Thoracic aorta (tissue), 2 donors: ENCODE measurements at places on chromosomes 11 and 22. TPM values are rescaled to one million over a fixed set of nuclear protein-coding genes. Genes with fewer than 3 reads are reported as not detected.
A peak's percentile ranks its signal among the peaks of the same experiment; 100 is the strongest.

The OR56A1 gene
- not detected for total RNA-seq

The STIP1 gene
- total RNA-seq = 91.2 TPM

The FAM180B gene
- 0.27 TPM for total RNA-seq

The MMP11 gene
- total RNA-seq = 10.2 TPM

The TIMM10B gene
- total RNA-seq = 47.7 TPM

The DUSP8 gene
- total RNA-seq = 3.7 TPM

GRCh38 chr22:48938741-48939140, 888.9 kb downstream of the BRD1 start:
- H3K27ac ChIP-seq = no peak overlapping the region
- H3K4me3 ChIP-seq = no peak overlapping the region
- no peaks in the 10 kb centered on the region for H3K27me3 ChIP-seq
- no peak for DNase-seq
- no peaks in the 10 kb centered on the region for H3K36me3 ChIP-seq
- H3K4me1 ChIP-seq = peaks cover 7% of the 10 kb centered on the region

DNA sequence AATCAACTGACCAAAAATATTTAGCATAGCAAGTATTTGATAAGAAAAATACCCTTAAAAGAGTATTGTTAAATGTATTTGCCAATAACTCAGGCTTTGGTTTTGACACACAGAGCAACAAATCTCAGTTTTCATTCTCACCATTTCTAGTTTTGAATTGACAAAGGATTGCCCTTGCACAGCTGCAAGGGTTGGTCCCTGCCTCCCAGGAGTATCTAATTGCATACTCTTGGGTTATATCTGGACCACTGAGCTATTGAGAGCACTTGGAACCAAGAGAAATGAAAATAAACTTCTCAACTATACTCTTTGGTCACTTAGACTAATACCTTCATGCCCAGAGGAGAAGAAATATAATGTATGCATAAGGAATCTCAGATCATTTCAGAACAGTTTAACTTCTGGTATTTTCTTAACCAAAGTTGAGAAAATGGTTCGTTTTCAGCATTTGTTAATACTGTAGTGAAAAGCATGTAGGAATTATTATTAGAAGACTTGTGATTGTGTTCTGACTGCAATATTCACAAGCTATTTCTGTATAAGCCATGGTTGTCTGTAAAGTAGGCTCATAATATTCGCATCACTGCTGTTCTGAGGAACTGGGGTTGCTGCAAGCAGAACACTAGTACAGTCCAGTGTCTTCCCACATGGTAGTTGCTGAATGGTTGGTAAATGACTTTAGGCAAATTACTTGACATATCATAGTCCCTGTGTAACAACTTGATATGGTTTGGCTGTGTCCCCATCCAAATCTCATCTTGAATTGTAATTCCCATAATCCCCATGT, 7.9 kb downstream of the C2CD3 start:
- no peak overlapping the region for H3K27ac ChIP-seq
- no peak overlapping the region for H3K4me3 ChIP-seq
- no peaks in the 10 kb centered on the region for H3K36me3 ChIP-seq
- no peaks in the 10 kb centered on the region for H3K4me1 ChIP-seq
- DNase-seq = no peak

GRCh38 chr11:70079691-70080090, 1.6 kb downstream of the ANO1 start:
- peak overlapping the region; percentile 88 for H3K27ac ChIP-seq
- peak overlapping the region; percentile 75 for H3K4me3 ChIP-seq
- no peaks in the 10 kb centered on the region for H3K27me3 ChIP-seq

DNA sequence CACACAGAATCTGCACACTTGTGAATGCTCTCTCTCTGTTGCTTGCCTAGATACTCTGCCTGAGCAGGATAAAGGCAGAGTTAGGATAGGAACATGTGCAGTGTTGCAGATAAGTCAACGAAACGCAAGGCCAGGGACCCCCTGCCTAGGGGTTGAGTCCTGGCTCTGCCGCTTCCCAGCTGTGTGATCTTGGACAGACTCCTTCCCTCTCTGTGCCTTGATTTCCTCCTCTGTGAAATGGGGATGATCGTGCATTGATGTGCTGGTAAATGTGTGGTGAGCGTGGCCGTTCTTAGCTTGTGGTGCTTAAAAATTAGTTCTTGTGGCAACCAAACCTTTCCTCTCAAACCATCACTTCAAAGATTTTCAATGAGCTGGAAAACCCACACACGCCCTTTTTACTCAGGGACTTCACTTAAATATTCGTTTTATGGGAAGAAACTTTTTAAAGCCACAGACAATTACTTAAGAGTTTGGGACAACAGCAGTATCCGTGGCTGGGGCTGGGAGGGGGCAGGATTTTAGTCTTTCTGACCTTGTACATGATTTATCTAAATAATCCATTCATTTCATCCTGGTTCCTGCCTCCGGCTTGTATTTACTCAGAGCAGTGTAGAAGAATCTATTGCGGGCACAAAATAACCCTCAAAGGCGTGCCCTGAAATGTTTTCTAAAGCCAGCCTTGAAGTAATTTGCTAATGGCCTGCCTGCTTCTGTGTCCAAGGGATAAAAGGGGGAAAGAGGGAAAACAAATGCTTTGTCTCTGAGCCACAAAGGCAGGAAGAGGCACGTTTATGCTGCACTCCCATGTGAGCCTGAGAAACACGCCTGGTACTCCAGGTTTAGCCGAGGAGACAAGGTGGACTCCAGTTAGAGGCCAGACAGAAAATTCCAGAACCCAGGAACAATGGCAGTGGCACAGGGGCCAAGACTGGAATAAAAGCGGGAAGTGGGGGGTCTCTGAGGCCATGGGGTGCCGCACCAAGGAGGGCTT, 85.0 kb upstream of the CRYBB3 start:
- peak overlapping the region; percentile 89 for H3K27ac ChIP-seq
- H3K36me3 ChIP-seq = peaks cover 9% of the 10 kb centered on the region
- no peak overlapping the region for H3K4me3 ChIP-seq
- peaks cover 34% of the 10 kb centered on the region for H3K4me1 ChIP-seq

DNA sequence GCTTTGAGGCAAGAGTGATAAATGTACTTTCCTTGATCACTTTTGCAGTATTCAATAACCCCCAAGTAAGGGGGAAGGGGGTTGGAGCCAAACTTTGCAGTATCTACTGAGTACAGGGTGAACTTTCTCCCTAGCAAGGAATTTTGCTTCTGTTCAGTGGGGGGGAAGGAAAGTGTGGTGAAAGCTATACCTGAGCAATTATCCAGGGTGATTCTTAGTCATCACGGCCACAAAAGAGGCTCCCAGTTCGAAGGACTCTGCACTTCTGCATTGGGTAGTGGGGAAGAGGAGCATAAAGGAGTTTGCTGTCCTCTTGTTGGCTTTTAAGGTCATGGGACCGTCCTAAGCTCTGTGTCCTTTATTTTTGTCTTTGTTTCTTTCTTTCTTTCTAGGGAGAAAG, 346.5 kb upstream of the SYN3 start:
- no peak overlapping the region for H3K4me3 ChIP-seq
- H3K27ac ChIP-seq = no peak overlapping the region
- no peaks in the 10 kb centered on the region for H3K4me1 ChIP-seq
- no peaks in the 10 kb centered on the region for H3K27me3 ChIP-seq
- no peaks in the 10 kb centered on the region for H3K36me3 ChIP-seq

- H3K36me3 ChIP-seq = no peaks in the 10 kb centered on the region
- no peaks in the 10 kb centered on the region for H3K27me3 ChIP-seq
- peaks cover 34% of the 10 kb centered on the region for H3K4me1 ChIP-seq
- peak overlapping the region; percentile 89 for H3K27ac ChIP-seq
- peak overlapping the region; percentile 88 for H3K4me3 ChIP-seq
Observed at GRCh38 chr11:3161309-3161708, 3.8 kb downstream of the OSBPL5 start.

GRCh38 chr11:86795949-86796348, 4.4 kb upstream of the PRSS23 start:
- H3K27me3 ChIP-seq = no peaks in the 10 kb centered on the region
- no peak for DNase-seq
- H3K4me1 ChIP-seq = peaks cover 19% of the 10 kb centered on the region
- H3K27ac ChIP-seq = no peak overlapping the region
- H3K4me3 ChIP-seq = no peak overlapping the region
- no peaks in the 10 kb centered on the region for H3K36me3 ChIP-seq

DNA sequence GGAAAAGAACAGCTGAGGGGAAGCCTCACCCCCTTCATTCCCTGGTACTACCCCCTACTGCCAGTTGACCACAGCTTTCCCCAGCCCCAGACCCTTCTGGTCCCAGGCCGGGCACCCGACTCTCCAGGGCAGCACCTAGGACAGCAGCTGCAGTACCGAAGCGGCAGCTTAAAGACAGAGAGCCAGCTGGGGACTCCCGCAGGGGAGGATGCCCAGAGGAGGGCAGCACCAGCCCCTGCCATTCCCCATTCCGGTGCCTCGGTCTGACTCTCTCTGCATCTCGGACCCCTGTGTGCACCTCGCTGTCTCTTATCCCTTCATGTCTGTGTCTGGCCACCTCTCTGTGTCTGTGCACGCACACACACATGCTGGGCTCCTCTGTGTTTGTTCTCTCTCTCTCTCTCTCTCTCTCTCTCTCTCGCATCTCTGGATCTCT, 9.4 kb downstream of the IGSF9B start:
- peak overlapping the region; percentile 22 for H3K4me3 ChIP-seq
- peaks cover 46% of the 10 kb centered on the region for H3K4me1 ChIP-seq
- no peak overlapping the region for H3K27ac ChIP-seq
- no peaks in the 10 kb centered on the region for H3K27me3 ChIP-seq

DNA sequence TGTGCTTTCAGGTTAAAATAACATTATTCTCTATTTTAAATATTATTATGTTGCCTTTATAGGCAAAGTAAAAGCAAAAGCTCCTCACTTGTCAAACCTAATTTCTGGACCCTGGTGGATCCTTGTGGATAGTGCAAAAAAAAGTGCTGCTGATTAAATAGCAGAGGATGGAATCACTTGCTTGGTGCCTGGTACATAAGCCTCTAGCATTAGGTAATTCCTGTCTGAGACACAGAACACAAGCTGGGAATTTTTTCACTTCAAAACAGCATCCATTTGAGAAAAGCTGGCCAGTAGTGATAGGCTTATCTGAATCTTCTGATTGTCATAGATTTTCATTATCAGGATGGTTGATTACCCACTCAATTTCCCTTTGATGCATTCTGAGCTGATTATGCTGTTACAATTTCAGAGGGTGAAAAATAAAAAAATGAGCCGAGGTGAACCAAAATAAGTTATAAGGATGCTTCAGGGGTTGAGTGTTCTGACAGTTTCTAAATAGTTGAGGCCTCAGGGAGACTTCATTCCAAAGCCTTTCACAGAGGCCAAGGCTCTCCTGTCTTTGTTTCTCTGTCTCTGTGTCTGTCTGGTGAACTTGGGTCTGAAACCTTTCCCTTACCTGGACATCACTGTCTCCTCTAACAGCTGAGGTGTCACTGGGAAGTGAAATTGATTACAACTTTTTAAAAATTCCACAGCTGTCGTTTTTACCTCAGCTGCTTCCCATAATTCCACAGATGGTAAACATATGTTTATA, 242.9 kb downstream of the NELL1 start:
- no peak for DNase-seq
- no peaks in the 10 kb centered on the region for H3K4me1 ChIP-seq
- H3K36me3 ChIP-seq = no peaks in the 10 kb centered on the region
- no peak overlapping the region for H3K4me3 ChIP-seq

- no peaks in the 10 kb centered on the region for H3K36me3 ChIP-seq
- DNase-seq = no peak
- no peaks in the 10 kb centered on the region for H3K4me1 ChIP-seq
- no peak overlapping the region for H3K27ac ChIP-seq
- H3K27me3 ChIP-seq = no peaks in the 10 kb centered on the region
Observed at GRCh38 chr11:63551889-63552266, 11.3 kb downstream of the PLAAT2 start.

GRCh38 chr22:35634943-35635540, 13.2 kb upstream of the APOL6 start:
- H3K36me3 ChIP-seq = no peaks in the 10 kb centered on the region
- H3K4me1 ChIP-seq = peaks cover 5% of the 10 kb centered on the region

- H3K27ac ChIP-seq = no peak overlapping the region
- no peaks in the 10 kb centered on the region for H3K27me3 ChIP-seq
- H3K4me3 ChIP-seq = no peak overlapping the region
Observed at GRCh38 chr11:69518081-69518950, 36.9 kb downstream of the LINC01488 start.

GRCh38 chr11:93547028-93547427, 3.8 kb upstream of the SMCO4 start:
- no peak for DNase-seq
- H3K36me3 ChIP-seq = no peaks in the 10 kb centered on the region
- no peak overlapping the region for H3K4me3 ChIP-seq
- H3K4me1 ChIP-seq = no peaks in the 10 kb centered on the region
- no peak overlapping the region for H3K27ac ChIP-seq

GRCh38 chr11:131889146-131889577, 518.7 kb downstream of the NTM start:
- no peak overlapping the region for H3K4me3 ChIP-seq
- no peaks in the 10 kb centered on the region for H3K27me3 ChIP-seq
- H3K27ac ChIP-seq = no peak overlapping the region
- no peaks in the 10 kb centered on the region for H3K36me3 ChIP-seq
- no peak for DNase-seq

GRCh38 chr11:7577291-7578190, 63.7 kb downstream of the PPFIBP2 start:
- H3K27ac ChIP-seq = peak overlapping the region; percentile 89
- no peaks in the 10 kb centered on the region for H3K27me3 ChIP-seq
- no peak for DNase-seq
- H3K4me3 ChIP-seq = peak overlapping the region; percentile 70

DNA sequence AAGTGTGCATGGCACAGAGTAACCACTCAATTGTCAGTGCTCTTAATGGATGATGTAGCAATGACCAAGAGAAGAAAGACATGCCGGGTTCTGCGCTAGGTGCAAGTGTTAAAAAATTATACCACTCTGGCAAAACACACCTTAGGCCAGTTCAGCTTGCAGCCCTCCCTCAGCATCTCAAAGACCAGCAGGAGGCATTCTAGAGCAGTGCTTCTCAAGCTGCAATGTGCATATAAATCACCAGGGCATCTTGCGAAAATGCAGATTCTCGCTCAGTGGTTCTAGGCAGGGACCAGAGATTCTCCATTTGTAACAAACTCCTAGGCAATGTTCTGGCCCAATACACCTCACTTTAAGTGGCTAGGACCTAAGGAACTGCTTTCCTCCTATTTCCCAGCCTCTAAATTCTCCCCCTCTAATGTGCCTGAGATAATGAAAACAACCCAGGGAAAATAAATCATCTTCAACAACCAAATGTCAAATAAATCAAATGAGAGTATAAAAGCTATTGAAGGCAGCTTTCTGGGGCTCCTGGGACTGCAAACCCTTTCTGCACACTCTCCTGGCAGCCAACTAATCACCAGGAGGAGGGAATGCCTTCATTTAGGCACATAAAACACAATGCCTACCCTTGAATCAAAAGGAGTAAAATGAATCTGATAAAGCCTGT, 337.2 kb upstream of the API5 start:
- H3K36me3 ChIP-seq = no peaks in the 10 kb centered on the region
- no peak overlapping the region for H3K27ac ChIP-seq
- no peaks in the 10 kb centered on the region for H3K4me1 ChIP-seq
- H3K4me3 ChIP-seq = no peak overlapping the region

GRCh38 chr11:11743216-11743615, 98.6 kb upstream of the USP47 start:
- H3K4me3 ChIP-seq = no peak overlapping the region
- DNase-seq = no peak
- no peaks in the 10 kb centered on the region for H3K27me3 ChIP-seq

- no peaks in the 10 kb centered on the region for H3K36me3 ChIP-seq
- DNase-seq = no peak
- H3K4me1 ChIP-seq = no peaks in the 10 kb centered on the region
- no peak overlapping the region for H3K4me3 ChIP-seq
Observed at GRCh38 chr22:28222571-28222970, 303.5 kb upstream of the PITPNB start.

GRCh38 chr22:48820481-48821345, 1007.0 kb downstream of the BRD1 start:
- no peaks in the 10 kb centered on the region for H3K4me1 ChIP-seq
- no peak for DNase-seq
- H3K4me3 ChIP-seq = no peak overlapping the region
- H3K36me3 ChIP-seq = no peaks in the 10 kb centered on the region
